ENCODE measurements at places on chromosomes 4 and X.
A peak's percentile ranks its signal among the peaks of the same experiment; 100 is the strongest.

GRCh38 chr4:100117750-100118149 lies 72.5 kb downstream of the DDIT4L start:
- DNase-seq, result no peak

- DNase-seq, result no peak
Observed at GRCh38 chrX:110159235-110159634, 156.3 kb downstream of the TMEM164 start.

GRCh38 chr4:4254199-4254598 lies 6.2 kb upstream of the TMEM128 start:
- DNase-seq, result no peak

GRCh38 chrX:37722595-37722994 lies 37.0 kb downstream of the XK start:
- DNase-seq, result no peak

- no peak for DNase-seq
Observed at GRCh38 chrX:74286950-74287740, 16.8 kb upstream of the ZCCHC13 start.

GRCh38 chr4:118757761-118758251 lies 72.6 kb downstream of the METTL14 start:
- peak; percentile 40 for DNase-seq

DNA sequence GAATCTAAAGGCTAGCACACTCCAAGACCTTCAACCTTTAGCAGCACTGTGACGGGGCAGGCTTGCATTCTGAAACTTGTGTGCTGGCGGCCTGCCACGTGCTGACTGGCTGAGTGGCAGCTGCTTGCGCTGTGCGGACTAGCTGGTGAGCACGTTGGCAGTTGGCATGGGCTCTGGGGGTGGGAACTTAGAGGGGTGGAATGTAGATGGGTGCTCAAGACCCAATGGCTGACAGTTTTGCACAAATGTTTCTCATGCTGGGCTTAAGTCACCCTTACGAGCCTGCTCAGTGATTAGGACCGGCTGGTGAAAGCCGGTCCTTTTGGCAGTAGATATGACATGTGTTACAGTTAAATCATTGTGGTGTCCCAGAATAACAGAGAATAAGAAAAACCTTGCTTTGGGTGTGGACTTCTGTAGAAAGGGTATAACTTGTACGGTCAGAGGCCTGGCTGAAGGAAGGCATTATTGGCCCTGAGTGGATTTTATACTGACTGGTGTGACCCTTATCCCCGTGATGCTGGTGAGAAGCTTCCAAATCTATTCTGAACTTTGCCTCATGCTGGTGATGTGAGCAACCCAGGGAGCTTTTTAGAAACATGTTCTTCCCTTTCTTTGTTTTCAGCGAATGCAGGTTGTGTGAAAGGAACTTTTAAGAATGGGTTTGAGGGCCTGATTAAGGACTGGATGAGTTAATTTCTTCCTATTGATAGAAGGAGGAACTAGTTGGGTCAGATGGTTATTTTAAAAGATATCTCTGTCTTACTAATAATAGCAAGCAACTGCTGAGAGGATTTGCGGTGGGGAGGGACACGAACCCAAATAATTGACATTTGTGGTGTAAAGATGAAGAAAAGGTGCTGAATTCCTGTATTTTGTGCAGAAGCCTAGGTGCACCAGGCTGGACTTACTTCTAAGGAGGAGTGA lies 107.4 kb upstream of the SLC4A4 start:
- DNase-seq, result no peak

- peak; percentile 71 for DNase-seq
Observed at GRCh38 chr4:104677116-104677515, 182.4 kb upstream of the CXXC4 start.

DNA sequence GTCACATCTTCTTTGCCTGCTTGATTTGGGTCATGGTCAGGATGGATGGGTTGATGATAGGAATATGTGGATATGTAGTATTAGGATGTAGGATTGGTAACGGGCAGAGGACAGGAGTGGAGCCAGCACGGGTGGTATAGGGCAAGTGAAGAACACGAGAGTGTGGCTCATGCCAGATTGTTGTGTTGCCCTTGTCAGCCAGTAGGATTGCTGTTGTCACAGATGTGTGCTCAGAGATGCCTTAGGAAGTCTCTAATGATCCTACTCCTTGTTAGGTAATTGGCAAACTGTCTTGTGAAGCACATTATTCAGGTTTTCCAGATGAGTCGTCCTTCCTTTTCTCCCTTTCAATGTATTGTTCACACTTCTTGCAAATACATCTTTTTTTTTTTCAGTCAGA lies 5.5 kb downstream of the ATP10D start:
- no peak for DNase-seq

- no peak for DNase-seq
Observed at GRCh38 chrX:133649651-133650050, 234.4 kb upstream of the GPC4 start.

DNA sequence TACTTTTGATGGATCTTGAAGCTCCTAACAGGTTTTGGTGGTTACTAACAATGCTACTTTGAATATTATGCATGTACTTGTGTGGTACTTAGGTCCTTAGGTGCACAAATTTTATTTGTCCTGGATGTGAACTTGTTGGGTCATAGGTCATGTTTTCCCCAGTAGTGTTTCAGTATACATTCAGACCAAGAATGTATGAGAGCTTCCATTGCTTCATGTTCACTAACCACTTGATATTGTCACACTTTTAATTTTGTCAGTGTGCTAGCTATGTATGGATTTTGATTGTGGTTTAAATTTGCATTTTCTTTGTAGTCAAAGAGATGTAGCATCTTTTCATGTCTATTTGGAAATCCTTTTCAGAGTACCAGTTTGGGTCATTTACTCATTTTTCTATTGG lies 32.2 kb downstream of the CLCN3 start:
- DNase-seq, result no peak

DNA sequence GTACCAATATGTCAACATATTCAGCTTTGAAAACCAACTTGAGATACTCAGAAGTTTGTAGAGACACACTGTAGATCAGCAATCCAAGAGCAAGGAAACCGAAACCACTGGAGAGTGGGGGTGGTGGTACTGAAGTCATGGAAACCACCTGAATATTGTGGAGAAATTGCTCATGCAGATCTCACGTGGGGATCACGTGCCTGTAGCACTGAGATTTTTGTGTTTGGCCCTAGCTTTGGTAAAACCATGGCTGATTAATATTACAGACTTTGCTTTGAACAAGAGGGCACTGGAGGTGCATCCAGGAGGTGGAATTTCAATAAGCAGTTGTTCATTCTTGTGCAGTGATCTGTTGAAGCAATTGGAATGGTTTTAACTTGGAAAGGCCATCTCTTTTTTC lies 47.2 kb downstream of the GBA3 start:
- DNase-seq, result peak; percentile 29

- no peak for DNase-seq
Observed at GRCh38 chrX:110277609-110278008, 40.3 kb downstream of the AMMECR1 start.

- DNase-seq, result no peak
Observed at GRCh38 chrX:130280901-130281300, 12.2 kb upstream of the ZNF280C start.

DNA sequence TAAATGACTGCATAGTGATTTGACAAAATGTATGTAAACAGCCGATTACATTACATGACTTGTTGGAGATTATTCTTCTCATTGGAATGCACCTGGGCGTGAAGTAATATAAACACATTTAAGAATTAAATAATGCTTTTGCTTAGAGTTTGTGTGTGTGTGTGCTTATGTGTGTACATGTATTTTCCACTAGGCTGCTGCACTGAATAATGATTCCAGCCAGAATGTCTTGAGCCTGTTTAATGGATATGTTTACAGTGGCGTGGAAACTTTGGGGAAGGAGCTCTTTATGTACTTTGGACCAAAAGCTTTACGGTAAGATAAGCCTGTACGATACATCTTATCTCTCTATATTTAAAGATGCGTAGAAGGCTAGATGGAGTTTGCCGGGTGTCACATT lies 12.6 kb downstream of the NEIL3 start:
- no peak for DNase-seq

DNA sequence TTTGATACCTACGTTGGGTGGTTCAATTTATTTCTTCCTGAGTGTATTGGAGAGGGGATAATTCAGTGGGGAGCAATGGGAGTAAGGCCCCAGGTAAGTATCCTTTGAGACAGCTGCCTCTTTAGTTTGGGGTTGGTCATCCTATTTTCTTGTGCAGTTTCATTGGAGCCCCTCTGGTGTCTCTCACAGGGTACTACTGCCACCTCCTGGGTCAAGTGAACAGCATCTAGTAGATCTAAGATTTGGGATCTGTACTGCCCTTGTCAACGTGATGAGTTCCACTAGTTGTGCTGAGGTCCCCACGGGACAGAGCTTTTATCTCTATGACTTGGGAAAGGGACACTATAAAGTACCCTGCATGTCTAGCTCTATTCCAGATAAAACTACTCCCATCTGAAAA lies 80.6 kb downstream of the PBDC1 start:
- peak; percentile 15 for DNase-seq

- DNase-seq, result no peak
Observed at GRCh38 chr4:87109121-87109520, 111.3 kb downstream of the KLHL8 start.

GRCh38 chr4:133929531-133930239 lies 271.9 kb downstream of the PABPC4L start:
- no peak for DNase-seq

- no peak for DNase-seq
Observed at GRCh38 chr4:184361443-184361842, 112.9 kb downstream of the IRF2 start.

- DNase-seq, result no peak
Observed at GRCh38 chrX:17160975-17161374, 214.0 kb upstream of the NHS start.

Data from right renal cortex interstitium (tissue), 3 donors.